ENCODE measurements at places on chromosomes 12 and 14. TPM values are rescaled to one million over a fixed set of nuclear protein-coding genes. Genes with fewer than 3 reads are reported as not detected.

DNA sequence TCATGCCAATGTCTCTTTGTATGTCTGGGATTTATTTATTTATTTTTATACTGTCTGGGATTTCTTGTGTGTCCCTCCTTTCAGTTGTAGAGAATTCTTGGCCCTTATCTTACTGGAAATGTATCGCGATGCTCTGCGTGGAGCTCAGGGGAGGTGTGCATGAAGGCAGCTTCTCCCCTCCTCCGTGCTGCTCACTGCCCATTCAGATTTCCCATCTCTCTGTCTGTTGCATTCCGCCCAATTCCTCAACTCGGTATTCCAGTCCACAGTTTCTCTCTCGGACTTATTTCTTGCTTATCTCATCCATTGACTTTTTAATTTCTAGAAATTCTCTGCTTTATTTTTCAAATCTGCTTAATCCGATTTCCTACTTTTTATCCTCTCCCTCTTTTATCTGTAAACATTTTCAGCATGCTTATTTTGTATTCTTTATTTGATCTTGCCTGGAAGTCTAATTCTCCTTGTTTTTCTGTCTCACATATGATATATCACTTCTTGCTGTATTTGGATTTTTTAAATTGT, 93.2 kb downstream of the FBXW8 start:
- DNase-seq, result no peak

- no peak for DNase-seq
These were observed 444.8 kb downstream of the ADAMTS20 start for GRCh38 chr12:43107026-43107775.

- no peak for DNase-seq
These were observed 55.2 kb downstream of the ERO1A start for GRCh38 chr14:52640137-52640536.

DNA sequence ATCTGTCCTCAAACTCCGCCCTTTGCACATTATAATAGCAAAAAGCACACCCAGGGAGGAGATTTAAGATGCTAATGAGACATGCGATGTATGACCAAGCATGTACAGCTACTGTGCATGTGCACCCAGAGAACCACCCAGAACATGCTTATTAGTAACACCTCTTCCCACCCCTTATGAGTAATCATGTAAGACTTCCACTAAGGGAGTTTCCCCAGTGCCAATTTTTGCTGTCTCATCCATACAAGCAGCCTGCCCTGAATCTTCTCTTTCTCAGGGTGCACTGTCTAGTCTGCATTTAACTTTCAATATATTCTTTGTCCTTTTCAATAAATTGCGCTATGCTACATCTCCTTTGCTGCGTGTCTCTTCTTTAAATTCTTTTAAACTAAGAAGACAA, 830.0 kb upstream of the NOVA1 start:
- no peak for DNase-seq

DNA sequence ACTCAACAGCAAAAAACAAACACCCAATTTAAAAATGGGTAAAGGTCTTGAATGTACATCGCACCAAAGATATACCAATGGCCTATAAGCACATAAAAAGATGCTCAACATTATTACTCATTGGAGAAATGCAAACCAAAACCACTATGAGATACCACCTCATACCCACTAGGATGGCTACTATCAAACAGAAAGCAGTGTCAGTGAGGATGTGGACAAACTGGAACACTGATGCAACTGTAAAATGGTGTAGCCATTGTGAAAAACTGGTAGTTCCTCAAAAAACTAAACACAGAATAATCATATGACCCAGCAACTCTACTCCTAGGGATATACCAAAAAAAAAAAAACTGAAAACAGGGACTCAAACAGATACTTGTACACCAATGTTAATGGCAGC, 49.3 kb downstream of the CDK17 start:
- DNase-seq, result no peak

GRCh38 chr12:9925705-9926393, 6.3 kb downstream of the CLEC2A start:
- DNase-seq, result no peak

DNA sequence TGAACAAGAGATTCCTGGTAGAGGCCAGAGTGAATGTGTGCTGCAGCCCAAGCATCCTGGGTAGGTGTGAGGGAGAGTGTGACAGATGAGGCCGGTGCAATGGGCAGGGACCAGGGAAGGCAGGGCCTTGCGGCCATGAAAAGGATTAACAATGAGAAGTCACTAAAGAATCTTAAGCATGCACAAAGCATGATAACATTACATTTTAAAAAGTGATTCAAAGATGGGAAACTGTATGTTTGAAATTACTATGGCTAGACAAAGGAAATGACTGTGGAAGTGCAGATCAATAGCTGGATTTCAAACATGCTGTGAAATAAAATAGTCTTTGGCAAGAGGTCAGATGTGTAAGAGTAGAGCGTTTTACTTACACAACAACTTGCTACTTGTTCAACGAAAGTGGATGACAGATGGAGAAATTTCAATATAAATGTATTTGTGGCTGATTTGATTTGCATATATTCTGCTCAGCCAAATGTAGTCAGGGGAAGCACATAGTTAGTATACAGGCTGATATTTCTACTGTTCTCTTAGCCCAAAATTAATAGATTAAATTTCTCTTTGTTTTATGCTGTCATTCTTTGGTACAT, 175.5 kb downstream of the CCDC59 start:
- DNase-seq, result no peak

GRCh38 chr14:83342590-83342989, 1808.9 kb upstream of the SEL1L start:
- no peak for DNase-seq

GRCh38 chr12:103548622-103549601, 38.2 kb upstream of the STAB2 start:
- DNase-seq, result peak; percentile 68

DNA sequence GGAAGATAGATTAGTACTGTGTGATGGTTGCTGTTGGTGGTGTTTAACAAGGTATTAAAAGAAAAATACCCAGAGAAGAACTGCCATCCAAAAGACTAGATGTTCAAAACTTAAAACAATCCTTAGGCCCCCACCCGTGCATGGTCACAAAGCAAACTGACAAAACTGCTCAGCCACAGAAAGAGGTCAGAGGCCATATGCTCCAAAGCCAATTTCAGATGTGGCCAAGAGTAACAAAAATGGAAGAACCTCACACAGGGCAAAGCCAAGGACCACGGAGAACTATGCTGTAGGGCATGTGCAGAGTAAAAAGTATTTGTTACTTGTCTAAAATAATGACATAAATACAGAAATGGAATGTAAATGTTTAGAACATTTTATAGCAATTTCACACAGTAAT, 5.3 kb downstream of the TXNDC16 start:
- no peak for DNase-seq

DNA sequence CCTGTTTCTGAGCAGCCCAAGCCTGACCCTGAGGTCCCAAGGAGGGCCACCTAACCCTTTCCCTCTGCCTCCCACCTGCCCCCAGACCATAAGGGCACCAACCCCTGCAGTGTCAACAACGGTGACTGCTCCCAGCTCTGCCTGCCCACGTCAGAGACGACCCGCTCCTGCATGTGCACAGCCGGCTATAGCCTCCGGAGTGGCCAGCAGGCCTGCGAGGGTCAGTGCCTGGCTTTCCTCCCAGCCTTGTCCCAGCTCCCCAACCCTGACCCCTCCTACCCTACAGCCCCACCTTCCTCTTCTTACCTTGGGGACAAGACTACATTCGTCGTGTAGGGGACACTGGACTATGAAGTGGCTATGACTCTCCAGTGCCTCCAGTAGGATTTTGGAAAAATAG, 33.7 kb upstream of the LRP1-AS start:
- DNase-seq, result no peak

DNA sequence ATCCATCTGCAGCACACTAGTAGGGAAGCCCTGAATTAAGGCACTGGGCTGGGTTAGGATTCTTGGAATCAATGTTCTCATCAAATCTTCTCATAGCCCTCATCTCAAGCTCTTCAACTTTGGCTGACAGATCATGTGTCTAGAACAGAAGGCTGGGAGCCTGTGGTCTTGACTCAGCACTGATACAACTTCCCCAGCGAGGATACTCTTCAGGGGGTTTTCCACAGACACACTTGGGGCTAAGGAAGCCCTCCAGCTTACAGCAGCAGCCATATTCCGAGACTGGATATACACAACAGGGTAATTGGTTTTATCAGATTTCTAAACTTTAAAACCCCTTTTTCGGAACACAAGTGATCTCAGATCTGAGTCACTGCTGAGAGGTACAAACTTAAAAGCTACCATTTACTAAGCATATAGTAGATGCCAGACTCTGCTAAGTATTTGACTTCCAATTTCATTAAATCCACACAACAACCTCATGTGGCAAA, 3.5 kb downstream of the FMNL3 start:
- DNase-seq, result no peak

- DNase-seq, result no peak
These were observed 990.3 kb downstream of the AACS start for GRCh38 chr12:126055521-126055920.

DNA sequence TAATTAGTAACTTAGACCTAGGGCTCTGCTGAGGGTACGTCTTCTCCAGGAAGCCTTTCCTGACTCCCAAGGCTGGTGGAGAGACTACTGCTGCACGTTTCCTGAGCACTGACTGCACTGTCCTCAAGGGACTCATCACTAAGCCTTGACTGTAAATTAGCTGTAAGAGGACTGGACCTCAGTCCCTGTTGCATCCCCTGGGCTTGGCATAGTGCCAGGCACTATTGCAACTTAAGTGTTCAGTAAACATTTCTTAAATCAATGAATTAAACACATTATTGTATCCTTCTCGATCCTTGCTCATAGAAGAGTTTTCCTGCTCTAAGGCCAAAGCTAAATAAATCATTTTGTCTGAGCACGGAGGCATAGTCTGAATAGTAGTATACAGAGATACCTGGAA, 31.9 kb upstream of the IFNG-AS1 start:
- DNase-seq, result no peak

The NINJ2 gene
- 1.3 TPM for polyA plus RNA-seq

The CABP1 gene
- polyA plus RNA-seq, result 7.7 TPM

The VAMP1 gene
- polyA plus RNA-seq, result 13.5 TPM

The TTC6 gene
- polyA plus RNA-seq, result 0.75 TPM
